ENCODE measurements at places on chromosomes 1 and 21.
A peak's percentile ranks its signal among the peaks of the same experiment; 100 is the strongest.

- DNase-seq, result no peak
These were observed 459.9 kb upstream of the NFIA start for GRCh38 chr1:60622486-60622885.

DNA sequence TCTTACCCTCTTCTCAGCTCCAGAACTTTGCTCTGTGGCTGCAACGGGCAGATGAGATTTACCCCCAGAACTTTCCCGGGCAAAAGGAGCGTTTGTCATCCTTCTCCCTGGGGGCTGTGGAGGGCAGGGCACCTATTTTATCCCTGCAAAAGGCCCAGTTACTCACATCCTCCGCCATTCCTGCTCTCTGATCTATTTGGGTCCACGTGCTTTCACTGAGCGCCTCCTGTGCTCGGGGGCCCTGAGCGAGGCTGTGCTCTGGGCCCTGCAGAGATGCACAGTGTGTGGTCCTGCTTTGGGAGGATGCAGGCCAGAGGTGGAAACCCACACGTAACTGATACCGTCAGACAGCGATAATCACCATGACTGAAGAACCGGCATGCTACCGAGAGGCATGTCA is 2.4 kb upstream of the CSMD2 start:
- no peak for DNase-seq

DNA sequence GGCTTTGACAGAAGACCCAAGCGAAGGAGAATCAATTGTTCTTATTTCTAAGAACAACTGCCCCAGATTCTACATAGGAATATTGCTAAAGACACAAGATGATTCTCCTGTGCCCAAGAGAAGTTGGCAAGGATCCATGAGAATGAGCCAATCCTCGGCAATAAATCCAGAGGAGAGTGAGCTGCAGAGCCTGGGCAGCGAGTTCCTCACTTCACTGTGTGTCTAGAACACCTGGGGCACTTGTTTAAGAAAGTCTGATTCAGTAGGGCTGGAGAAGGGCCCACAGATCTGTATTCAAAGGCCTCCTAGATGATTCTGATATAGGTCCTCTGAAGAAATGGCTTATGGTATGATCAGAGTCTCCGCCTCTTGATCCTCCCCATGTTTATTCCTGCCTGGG is 31.8 kb downstream of the GADD45A start:
- DNase-seq, result peak; percentile 69

DNA sequence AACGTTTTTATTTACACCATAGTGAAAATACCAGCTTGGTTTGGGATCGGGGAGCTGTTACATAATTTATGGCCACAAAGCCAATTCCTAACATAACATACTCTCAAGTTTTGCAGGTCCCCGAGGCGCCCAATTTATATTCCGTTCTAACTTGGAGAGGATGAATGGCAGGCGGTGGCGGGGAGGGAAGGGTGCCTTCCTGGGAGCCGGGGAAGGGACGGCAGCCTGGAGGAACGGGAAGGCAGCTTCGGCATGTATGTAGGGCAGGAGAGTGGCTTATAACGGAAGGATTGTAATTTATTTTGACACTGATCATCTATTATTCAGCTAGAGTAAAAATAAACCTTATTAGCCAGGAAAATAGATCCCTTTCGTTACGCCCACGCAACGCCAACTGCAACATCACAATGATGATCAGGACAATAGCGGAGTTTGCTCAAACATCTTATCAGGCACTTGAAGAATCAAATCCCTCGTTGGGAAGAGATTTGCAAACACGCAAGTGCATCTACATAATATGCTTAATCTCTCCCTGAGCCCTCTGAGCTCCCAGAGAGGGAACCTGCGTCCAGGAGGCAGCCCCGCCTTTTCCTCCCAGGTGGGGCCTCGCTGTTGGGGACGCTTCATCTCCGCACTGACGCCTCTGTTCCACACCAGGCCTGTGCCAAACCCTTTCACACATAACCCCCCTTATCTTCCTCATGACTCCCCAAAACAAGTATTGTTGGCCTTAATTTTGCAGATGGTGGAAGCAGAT is 93.7 kb upstream of the C1orf174 start:
- no peak for DNase-seq

- DNase-seq, result no peak
These were observed 85.1 kb downstream of the BCAR3 start for GRCh38 chr1:93596329-93597089.

- DNase-seq, result no peak
These were observed 94.1 kb downstream of the SIK1 start for GRCh38 chr21:43332861-43333297.

- DNase-seq, result peak; percentile 26
These were observed 103.7 kb downstream of the SLC16A1 start for GRCh38 chr1:112852276-112852675.

DNA sequence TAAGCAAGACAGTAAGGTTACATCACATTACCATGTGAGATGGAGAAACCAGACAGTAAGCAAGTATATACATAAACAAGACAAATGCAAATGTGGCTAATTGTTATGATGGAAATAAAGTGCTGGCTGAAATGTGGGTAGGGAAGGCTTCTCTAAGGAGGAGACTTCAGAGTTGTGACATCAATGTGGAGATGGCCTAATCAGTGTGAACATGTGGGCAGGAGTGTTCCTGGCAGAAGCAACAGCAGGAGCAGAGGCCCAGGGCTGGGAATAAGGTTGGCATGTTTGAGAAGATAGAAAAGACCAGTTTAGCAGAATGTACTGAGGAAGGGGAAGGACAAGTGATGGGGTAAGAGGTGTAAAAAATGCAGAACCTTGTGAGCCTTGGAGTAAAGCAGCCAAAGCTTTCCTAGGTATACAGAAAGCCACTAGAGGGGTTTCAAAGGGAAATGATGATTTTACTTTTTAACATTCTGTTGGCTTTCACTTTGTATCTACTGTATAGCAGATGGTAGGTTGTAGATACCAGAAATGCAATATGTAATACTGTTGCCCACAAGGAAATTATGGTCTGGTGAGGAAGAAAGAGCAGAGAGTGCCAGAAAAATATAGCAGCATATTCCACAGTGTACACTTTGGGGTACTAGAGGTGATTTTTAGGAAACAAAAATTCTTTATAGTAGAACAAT is 197.4 kb downstream of the FGGY start:
- DNase-seq, result no peak

- DNase-seq, result peak; percentile 75
These were observed 20.4 kb upstream of the GNG12 start for GRCh38 chr1:67853704-67854103.

DNA sequence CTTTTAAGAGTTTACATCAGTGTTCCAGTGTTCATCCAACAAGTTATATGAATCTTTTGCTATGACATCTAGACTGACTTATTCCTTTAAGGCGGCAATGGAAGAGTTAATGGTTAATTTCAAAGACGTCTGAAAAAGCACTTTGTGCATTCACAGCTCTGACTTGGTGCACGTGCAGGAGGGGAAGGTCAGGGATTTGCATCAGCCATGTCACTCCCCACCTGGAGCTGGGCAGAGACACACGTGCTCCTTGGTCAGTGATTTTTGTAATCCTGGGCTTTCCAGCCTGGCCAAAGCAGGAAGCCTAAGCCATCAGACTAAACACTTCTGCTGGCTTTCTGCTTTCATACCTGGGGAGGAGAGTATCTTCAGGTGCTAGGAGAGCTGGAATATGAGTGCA is 96.3 kb downstream of the ST3GAL3 start:
- DNase-seq, result no peak

DNA sequence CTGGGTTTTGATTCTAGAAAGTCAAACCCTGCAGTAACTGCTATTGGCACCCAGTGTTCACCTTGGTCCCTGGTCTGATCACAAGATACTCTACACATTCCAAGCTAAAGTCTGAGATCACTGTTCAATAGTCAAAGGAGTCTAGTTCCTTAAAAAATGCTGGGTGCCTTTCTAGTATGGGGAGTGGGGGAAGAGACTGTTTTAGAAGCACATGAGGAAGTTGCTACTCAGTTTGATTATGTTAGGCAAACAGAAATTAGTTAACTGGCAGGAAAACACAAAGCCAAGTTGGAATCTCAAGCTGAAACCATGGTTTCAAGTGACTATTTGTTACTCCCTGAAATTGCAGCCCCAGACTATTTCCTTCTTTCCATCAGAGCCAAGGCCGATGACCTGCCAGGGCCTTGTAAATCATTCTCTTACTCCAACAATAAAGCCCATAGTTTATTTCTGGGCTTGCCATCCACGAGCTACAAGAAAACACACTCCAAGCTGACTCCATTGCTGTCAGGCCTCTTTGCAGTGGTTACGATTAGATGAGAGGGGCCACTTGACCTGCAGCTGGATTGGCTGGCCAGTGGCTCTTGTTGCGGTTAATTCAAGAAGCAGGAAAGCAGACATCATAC is 21.1 kb upstream of the VTCN1 start:
- no peak for DNase-seq

DNA sequence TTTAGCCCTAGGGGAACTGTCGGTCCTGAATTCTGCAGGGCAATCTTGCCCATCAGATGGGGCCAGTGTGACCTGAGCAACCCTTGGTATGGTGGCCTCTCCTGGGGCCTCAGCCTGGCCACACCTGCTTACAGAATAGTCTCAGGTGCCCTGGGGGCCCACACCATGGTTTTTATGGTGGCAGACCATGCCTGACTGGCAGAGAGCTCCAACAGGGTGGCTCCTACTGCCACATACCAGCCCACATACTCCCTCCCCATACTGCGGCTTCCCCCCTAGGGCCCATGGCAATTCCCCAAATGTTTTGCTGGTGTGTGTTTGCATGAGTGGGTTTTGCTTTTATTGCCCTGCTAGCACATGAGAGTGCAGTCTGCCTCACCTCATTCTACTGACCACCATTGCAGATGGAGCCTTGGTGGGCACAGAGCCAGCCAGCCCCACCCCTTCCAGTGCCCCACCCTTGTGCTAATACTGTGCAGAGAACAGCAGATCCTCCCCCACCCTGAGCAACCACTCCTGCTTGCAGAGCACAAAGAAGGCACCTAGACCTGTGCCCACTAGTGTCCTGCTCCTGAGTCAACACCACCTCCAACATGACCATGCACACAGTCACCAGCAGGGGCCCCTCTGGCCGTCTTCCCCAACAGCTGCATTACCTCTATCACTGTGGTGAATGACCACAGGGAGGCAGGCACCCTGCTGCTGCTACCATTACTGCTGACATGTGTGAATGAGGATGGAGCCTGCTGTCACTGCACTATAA is 86.8 kb downstream of the GDAP2 start:
- DNase-seq, result no peak

DNA sequence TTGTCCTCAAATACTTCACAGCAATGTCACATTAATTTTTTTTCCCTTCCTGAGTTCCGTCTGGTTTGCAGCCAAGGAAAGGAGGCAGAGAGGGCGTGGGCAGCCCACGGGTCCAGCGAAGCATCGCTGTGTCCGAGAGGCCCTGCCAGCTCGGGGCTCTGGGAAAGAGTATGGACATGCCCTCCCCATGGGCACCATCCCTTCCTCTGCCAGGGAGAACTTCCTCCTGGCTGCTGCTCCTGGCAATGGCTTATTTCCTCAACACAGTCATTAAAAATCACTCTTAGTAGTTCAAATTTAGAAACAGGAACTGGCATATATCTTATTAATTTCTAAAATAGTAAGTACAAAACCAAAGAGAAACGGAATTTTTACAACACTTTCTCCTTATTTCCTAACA is 115.4 kb downstream of the RIPK4 start:
- no peak for DNase-seq

Measured in HT-29 (cell line).